Stimulated activated CD8-positive, alpha-beta memory T cell treated with anti-CD3 and anti-CD28 coated beads, Interleukin-15, amount 100 ng/mL, for 4 hours (primary cell): ENCODE measurements at places on chromosomes 11 and 22.

DNA sequence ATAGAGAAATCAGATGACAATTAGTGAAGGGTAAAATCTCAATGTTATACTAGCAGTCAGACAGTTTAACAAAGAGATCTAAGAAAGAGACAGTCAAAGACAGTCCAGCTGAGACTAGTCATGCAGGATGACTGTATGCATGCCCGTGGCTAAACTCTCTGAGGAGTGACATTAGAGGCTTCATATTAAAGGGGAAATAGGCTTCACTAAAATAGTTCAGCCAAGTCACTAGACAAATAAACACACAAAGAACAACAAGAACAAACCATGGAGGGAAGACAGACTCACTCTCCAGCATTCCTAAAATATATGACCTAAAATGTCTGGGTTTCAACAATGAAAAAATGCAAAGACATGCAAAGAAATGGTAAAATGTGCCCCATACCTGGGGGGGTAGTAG is 18.6 kb upstream of the APLNR start:
- no peak for DNase-seq

- DNase-seq: no peak
These were observed 286.1 kb downstream of the RAB38 start for GRCh38 chr11:87889126-87889525.

- no peak for DNase-seq
These were observed 9.6 kb upstream of the CTSD start for GRCh38 chr11:1773131-1773993.

DNA sequence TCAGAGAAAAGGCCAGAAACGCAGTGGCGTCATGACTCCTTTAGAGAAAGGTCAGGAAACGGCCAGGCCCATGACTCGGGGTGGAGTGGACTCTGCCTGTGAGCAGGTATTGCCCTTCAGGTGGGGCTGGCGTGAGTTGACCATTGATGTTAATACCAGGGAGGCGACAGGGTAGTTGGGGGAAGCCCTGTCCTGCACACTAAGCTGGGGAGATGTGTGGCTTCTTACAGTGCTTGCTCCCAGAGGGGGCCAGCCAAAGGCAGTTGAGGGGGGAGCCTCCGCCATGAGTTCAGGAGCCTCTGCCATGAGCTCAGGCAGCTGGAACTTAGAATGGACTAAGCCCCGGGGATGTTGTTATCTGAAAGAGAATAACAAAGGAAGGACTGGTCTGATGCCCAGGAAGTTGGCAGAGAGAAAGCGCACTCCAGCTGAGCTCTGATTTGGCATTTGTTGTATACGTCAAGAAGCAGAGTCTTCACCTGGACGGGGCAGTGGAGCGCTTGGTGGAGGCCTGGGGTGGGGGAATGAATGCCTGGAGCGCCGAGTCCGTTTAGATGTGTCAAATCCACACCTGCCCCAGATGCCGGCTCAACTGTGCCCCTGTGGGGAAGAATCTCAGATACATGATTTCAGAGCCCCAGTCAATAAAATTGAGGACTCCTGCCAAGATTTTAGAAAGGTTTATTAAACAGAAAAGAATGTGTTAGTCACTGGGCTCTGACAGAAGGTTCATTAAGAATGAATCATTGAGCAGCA is 222.5 kb downstream of the TBC1D22A start:
- no peak for DNase-seq

GRCh38 chr22:17481424-17481823 is 81.9 kb upstream of the SLC25A18 start:
- DNase-seq: no peak

DNA sequence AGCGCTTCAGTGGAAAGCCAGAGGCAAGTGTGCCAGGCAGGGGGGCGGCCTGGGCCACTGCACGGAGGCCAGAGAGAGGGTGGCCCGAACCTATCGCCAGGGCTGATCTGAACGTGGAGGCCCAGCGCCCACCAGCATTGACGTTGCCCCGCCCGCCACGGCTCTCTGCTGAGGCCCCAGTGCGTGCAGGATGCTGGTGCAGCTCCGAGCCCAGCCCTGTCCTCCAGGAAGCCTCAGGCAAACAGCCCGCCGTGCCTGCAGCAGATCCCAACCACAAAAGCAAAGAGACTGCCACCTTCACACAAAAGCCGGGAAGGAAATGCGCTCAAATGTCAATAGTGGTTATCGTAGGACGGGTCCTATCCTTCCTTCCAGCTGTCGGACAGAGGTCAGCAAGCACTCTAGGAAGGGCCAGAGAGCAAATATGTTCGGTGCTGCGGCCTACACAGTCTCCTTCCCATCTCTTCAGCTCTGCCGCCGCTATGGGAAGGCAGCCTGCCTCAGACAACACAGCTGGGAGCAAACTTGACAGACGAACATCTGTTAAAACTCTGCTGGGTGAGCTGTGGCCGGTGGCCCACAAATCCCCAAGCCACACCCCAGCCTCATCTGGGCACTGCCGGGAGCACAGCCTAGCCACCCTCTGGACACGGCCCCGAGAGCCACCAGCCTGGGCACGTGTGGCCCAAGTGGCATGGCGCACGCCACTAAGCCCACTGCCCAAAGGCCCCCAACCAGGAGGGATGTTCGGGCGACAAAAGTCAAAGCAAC is 146.2 kb downstream of the CRYBB2 start:
- no peak for DNase-seq

- DNase-seq: no peak
These were observed at the start of gene SAA1 for GRCh38 chr11:18265949-18266348. Gene SAA1, plus strand, starts transcription at chr11:18266264. Its CDS starts 624 bp downstream, at chr11:18266888.

- DNase-seq: no peak
These were observed at the start of gene MMP10 for GRCh38 chr11:102780491-102780918. Gene MMP10, minus strand, starts transcription at chr11:102780628. Its CDS starts 37 bp downstream, at chr11:102780591.

- no peak for DNase-seq
These were observed 18.7 kb downstream of the SSH3 start for GRCh38 chr11:67322049-67322448.

DNA sequence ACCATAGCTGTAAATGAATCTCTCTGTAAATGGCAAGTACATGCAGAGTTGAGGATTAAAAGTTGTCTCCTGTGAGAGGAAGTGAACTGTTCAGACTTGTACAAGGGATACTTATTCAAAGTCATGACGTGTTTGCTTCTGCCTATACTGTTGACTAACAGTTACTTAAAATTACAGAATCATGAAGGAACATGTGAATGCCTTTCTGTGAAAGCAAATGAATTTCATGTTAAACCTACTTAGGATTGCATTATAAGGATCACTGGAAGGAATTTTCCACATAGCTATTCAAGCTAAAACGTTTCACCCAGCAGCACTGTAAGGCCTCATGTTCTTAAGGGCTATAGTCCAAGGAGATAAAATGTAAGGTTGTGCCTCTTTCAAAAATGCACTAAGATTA is 93.4 kb upstream of the BIRC3 start:
- no peak for DNase-seq

DNA sequence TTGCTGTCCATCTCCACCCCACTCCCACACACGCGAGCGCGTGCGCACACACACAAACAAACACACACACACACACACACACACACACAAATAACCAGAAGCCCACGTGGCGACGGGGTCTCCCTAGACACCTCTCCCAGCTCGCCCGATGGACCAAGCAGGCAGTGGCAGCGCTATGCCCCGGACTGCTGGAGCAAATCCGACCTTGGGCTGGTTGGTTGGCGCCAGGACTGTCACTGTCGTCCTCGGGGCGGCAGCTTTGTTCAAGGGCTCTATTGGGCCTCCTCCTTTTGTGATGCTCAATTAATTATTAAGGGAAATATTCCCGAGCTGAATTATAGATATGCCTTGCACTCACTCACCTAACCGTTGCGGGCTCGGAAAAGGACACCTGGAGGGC is 1.7 kb upstream of the KCNA4 start:
- DNase-seq: no peak

- peak; percentile 73 for DNase-seq
These were observed 734 bp downstream of the PPP1R14B start for GRCh38 chr11:64245797-64246620.

DNA sequence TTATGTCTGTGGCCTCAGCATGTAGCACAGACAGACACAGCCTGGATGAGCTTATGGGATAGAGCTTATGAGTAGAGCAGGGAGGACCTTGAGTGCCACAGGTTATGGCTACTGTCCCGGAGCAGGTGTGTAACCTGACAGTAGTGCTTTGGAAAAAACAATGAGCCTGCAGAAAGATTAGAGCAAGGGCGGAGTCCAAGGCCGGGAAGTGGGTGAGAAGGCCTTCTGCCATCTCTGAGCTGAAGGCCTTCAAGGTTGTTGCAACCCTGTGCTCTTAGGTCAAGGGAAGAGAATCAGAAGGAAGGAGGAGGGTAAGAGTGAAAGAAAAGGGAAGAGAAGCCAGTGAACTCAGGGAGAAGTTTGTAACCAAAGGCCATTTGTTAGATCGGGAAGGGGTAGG is 3.9 kb upstream of the TAGLN start:
- DNase-seq: no peak

- DNase-seq: peak; percentile 7
These were observed at the start of gene ARHGAP42 for GRCh38 chr11:100687054-100687629. Gene ARHGAP42, plus strand, starts transcription at chr11:100687288. Its CDS starts 391 bp downstream, at chr11:100687679.

- DNase-seq: no peak
These were observed 1178.0 kb downstream of the JRKL start for GRCh38 chr11:97567801-97568200.

DNA sequence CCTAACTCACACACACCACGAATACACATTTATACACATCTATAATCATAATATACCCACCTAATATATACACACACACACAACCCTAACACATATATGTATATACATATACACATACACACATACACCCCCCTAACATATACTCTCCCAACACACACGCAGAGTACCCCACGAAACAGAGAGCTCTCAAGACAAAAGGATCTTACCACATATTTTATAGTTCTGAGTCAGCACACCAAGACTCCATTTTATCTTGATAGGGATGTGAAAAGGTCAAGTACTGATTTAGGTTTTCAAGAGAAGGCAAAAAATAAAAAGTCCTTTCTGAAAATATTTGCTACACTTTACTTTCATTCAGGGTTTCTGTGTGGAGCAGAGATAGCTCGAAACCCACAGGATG is 1207.2 kb downstream of the LRRC4C start:
- no peak for DNase-seq

DNA sequence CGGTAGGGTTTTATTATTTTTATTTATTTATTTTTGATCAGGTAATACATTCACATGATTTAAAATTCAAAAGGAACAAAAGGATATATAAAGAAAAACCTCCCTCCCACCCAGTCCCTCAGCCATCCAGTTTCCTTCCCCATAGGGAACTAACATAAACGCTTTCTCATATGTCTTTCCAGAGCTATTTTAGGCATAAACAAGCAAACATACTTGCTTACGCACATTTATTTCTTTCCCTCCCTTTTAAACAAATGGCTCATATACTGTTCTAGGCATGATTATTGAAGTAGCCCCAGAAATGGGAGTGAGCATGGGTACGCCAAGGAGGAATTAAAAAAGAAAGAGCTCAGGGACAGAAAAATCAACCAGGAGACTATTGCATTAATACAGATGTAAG is 63.7 kb downstream of the LIF start:
- DNase-seq: no peak

DNA sequence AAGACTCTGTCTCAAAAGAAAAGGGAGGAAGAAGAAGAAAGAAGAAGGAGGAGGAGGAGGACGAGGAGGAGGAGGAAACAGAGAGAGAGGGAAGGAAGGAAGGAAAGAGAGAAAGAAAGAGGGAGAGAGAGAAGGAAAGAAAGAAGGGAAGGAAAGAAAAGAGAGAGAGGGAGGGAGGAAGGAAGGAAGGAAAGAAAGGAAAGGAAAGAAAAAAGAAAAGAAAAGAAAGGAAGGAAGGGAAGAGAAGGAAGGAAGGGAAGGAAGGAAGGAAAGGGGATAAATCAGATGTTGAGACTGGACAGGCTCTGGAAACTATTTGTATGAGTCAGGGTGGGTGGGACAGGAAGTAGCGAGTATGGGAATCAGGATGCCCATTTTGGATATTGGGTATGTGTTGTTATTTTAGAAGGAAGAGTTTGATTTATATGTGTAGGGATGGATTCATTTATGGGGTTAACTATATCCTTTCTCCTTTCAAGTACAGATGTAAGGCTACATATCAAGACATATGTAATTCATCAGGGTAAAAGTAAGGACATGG is 6.0 kb upstream of the RPL3 start:
- no peak for DNase-seq

- no peak for DNase-seq
These were observed 4.8 kb downstream of the DIXDC1 start for GRCh38 chr11:111941963-111942362.

- no peak for DNase-seq
These were observed 41.5 kb downstream of the DDX6 start for GRCh38 chr11:118749429-118749828.

GRCh38 chr22:32204856-32205722 is at the start of gene RFPL2:
Gene RFPL2, minus strand, starts transcription at chr22:32205073. Its CDS starts 2,622 bp downstream, at chr22:32202451.
- no peak for DNase-seq

DNA sequence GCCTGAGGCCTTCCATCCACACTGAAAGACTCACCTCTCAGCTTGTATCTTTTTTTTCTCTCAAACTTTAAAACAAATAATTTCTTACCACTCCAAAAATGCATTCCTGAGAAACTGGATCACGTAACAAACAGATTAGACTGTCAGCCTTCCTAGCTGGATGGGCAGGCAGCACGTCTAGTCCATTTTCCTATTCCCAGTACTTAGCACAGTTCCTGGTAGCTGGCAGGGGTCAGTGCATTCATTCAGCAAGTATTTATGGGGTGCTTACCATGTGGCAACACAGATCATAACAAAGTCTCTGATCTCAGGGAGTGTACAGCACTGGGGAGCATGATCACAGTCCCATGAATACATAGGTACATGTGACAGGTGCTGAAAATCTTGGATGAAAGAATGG is 89.6 kb downstream of the UBASH3B start:
- DNase-seq: no peak

DNA sequence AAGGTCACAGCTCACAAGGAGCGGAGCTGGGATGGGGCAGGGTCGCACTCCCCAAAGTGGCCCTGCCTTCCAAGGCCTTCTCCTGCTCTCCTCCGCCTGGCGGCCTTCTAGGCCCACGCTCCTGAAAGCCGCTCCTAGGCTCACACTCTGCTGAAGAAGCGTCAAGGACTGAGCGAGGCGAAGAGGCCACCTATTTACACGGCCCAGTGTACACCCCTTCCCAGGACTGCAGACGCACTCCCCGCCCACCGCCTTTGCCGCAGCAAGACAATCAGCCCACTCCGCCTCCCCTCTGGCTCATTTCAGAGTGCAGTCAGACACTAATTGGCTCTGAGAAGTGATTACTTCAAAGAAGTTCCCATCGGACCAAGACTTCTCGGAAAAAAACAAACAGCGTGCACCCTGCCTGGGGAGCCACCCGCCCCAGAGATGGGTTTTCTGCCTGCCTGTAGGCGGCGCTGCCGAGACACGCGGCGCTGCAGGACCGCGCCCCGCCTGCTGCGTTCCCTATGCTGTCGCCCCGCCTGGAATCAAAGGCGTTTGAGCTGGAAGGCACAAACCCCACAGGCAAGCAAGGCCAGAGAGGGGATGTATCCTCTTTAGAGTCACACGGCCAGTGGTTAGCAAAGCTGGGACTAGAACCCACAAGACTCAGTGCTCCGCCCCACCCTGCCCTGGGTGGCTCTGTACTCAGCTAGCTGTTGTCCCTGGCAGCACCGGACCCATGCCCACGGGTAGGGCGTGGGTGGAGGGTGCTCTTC is 414.8 kb downstream of the BUD13 start:
- DNase-seq: no peak

- no peak for DNase-seq
These were observed 712.6 kb upstream of the ANO5 start for GRCh38 chr11:21480240-21480639.

GRCh38 chr22:49718396-49718795 is 109.3 kb downstream of the BRD1 start:
- DNase-seq: no peak
